ENCODE measurements at places on chromosomes 5 and 9.

GRCh38 chr9:104107799-104108198, 13.7 kb downstream of the SMC2 start:
- DNase-seq, result no peak

DNA sequence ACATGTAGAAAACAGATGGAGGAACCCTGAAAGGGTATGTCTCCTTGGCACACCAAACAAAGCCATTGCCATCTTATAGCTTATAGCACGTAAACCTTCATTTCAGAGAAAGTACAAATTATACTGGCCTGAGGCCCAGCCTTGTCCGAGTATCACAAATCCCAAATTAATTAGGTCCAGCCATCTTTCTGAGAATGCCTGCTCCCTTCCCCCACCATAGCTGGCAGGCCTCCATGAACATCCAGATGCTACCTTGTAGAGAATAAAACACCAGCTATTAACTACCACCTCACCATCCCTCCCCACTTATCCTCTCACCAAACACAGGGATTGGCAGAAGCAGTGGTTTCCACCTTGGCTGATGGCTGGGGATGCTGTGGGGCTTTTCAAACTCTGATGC, 224.0 kb downstream of the SPOCK1 start:
- no peak for DNase-seq

GRCh38 chr9:129498451-129499384, 122.2 kb downstream of the C9orf50 start:
- DNase-seq, result no peak

DNA sequence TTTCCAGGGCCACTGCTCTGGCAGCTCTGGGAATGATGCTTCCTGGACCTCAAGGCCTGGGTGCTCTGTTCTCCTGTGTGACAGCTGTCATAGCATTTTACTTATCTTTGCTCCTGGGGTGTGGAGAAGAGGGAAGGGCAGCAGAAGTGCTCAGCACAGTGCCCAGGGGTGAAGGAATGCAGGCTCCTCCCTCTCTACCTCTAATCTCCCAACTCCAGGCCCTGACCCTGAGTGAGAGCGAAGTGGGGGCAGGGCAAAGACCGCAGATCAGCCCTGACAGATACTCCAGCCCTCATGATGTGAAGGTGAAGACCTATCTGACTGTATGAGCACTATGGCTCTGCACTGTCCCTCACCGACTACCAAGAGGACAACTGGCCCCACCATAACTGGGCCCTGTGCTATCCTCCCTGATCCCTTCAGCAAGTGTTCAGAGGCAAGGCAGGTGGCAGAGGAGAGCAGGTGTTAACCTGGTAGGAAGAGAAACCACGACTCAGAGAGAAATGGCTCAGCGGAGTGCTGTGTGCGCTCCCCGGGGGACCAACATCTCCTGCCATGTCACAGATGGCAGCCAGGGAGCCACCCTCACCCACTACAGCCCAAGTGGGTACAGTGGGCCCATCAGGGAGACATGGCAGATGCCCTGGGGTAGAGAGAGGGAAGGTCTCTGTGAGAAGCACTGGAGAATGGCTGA, 16.8 kb downstream of the ACSL6 start:
- no peak for DNase-seq

DNA sequence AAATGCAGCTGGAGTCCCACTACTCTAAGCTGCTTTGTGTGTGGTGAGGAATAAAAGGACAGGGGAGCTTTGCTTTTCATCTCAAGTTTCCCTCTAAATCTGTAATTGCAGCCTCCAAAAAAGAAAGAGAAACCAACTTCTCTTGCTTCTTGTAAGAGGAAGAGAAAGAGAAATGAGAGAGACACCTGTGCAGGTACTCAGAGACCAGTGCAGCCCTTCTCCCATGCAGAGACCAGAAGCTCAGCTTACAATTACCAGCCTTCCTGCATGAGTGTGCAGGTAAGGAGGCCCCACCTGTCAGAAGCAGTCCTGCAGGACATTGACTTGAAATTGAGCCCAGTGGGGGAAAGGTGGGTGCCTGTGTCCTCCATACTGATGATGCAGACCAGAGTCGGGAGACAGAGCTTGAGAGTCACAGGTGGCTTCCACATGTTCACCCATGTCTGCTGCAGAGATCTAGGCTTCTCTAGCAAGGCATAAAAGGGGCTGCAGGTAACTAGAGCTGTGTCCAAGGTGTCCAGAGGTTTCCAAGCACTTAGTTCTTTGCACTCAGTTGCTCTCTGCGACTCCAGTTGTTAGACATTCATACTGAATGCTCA, 15.3 kb upstream of the MED10 start:
- DNase-seq, result no peak

DNA sequence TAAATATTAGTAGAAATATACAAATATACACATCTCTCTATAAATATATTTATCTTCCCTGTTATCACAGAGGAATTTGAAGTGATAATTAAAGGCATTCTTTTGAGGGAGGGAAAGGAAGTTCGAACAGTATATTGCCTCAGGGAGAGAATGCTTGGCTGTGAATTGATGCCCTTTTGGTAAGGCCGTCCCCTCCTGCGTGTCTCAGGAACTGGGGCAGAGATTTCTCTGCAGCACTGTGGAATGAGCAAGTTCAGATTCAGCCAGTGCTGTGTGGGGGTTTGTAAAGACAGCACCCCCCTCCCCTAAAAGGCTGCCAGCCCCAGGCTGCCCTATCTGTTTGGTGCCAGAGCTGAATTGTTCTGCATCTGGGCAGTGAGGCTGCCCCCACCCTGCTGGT, 42.0 kb downstream of the UBE2QL1 start:
- DNase-seq, result no peak

- no peak for DNase-seq
Measured at GRCh38 chr5:21642312-21642711, 1210.8 kb downstream of the CDH12 start.

- no peak for DNase-seq
Measured at GRCh38 chr5:73282923-73283322, 109.9 kb downstream of the TMEM174 start.

GRCh38 chr5:135326296-135327254, 72.5 kb downstream of the MACROH2A1 start:
- DNase-seq, result no peak

- DNase-seq, result no peak
Measured at GRCh38 chr5:75460942-75461610, 50.4 kb downstream of the CERT1 start.

DNA sequence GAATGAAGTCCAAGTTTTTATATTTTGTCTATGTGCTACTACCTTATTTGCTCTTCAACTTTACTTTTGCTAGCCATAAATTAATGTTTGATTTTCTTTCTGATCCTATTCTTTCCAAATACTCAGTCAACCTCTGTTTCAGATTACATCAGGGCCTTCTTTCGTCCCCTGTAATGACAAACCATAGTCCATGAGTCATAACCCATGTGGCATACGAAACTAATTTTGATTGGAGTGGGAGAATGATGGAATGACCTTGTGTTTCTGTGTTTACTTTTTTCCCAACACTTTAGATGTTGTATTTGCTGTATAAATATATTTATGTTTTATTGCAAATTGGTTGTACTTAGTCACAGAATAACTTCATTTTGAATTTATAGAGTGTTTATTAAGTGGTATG, 1043.1 kb downstream of the DTWD2 start:
- DNase-seq, result no peak

DNA sequence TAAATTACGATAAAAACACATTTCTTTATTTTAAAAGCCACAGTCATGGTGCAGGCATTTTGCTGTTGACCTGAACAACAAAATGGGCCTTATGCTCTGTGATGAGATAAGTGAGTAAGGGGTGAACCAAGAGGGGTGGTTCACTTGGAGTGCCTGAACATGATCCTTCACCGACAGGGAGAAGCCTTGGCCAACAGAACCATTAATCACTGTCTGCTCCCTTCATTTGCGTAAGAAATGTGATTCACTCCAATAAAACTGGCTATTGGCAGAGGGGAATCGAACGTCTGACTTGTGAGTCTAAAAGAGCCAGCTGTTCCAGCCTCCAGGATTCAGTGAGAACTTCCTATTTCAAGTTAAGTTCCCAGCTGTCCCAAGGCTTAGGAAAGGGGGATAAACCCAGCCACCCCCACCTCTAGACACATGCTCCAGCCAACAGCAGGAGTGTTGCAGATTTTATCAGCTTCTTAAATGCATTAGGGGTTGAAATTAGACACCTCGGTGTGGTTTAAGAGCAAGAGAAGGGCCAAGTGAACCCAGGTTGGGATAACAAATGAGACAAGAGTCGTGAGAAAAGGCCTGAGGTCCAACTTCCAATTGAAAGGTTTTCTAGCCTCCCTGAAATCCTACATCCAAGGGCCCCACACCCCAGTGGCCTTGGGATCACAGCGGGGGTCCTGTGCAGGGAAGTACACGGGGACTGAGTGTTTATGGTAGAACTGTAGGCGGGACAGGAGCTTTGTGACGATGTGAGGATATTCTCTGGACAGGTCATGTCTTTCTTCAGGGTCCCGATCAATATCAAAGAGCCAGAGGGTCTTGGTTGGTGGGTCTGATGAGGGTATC, 131.4 kb upstream of the LHFPL2 start:
- DNase-seq, result no peak

GRCh38 chr5:181160152-181160754, 12.9 kb downstream of the OR2V2 start:
- DNase-seq, result peak; percentile 72

DNA sequence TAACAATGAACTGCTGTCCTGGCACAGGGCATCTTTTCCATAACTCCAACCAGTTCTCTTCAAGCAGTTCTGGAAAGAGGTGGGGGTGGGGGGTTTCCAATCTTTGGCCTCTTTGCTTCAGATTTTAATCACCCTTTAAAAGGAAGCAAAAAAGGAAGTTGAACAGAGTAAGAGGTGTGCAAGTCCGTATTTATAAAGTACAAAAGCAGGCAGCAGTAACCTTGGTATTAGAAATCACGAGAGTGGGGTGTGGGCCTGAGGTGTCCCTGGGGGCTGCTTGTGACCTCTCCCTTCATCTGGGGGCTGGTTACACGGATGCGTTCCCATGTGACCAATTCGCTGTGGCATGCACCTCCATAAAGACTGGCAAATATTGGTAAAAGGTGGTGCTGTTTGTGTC, 70.5 kb downstream of the PTCH1 start:
- DNase-seq, result no peak

GRCh38 chr5:61837788-61838187, 468.2 kb upstream of the KIF2A start:
- DNase-seq, result no peak

DNA sequence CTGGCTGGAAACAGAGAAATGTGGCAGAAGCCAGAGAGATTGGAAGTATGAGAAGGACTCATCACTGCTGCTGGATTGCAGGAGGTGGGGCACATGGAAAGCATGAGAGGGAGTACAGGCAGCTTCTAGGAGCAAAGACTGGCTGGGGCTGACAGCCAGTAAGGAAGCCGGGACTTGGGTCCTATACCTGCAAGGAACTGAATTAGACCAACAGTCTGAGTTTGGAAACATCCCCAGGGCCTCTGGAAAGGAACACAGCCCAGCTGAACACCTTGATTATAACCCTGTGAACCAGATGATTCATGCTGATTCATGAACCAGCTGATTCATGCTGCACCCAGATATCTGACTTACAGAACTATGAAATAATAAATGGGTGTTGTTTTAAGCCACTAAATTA, 93.4 kb downstream of the OSTF1 start:
- DNase-seq, result no peak
